ENCODE measurements at places on chromosomes 4 and X.

- no peak for DNase-seq
Measured at GRCh38 chrX:55357236-55357635, 92.5 kb upstream of the PAGE3 start.

DNA sequence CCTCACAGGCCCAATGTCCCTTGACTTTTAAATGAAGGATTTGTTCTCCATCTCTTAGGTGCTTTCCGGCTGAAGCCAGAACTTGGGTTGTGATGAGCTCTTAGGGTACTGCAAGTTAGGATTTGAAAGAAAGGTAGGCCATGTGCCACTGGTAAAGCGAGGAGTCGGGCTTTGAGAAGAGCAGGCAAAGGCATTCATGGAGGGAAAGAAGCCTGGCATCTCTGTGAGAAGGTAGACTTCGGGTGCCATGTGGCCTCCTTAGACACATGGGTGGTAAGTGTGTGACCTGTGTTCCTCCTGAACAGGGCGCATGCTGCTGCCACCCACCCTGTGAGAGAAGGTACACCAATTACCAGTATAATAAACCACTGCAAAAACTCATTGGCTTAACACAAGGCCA is 102.9 kb downstream of the GATB start:
- DNase-seq, result no peak

- no peak for DNase-seq
Measured at GRCh38 chr4:10492464-10492863, 35.2 kb upstream of the ZNF518B start.

GRCh38 chrX:110081740-110082139 is 78.8 kb downstream of the TMEM164 start:
- DNase-seq, result no peak

DNA sequence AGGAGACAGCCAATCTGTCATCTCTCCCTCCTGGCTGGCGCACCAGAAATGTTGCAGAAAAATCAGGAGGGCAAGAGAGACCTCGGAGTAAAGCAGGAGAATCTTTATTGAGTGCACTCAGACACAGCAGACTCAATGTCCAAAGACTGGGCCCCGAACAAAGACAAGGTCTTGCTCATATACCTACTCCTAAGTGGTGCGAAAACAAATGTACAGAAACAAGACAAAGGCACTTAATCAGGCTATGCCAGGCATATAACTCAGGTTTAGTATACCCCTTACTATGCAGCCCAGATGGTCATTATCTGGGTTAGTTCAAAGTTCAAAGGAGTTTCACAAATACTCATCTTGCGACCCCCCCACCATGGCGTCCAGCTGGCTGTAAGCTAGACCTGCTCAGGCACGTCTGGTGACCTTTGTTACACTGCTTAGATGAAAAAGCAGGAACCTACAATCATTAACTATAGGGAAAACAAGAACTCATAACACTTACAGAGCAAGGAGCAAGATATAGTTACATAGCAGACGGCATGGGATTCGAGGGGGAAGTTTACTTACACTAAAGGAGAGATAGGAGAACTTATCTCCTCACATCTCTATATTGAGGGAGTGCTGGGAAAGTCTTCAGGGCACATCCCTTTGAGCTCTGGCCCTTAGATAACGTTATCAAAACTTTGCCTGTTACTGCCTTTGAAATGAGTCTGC is 27.5 kb downstream of the SULT1E1 start:
- no peak for DNase-seq

GRCh38 chr4:52202931-52203330 is 151.8 kb downstream of the SPATA18 start:
- DNase-seq, result no peak

DNA sequence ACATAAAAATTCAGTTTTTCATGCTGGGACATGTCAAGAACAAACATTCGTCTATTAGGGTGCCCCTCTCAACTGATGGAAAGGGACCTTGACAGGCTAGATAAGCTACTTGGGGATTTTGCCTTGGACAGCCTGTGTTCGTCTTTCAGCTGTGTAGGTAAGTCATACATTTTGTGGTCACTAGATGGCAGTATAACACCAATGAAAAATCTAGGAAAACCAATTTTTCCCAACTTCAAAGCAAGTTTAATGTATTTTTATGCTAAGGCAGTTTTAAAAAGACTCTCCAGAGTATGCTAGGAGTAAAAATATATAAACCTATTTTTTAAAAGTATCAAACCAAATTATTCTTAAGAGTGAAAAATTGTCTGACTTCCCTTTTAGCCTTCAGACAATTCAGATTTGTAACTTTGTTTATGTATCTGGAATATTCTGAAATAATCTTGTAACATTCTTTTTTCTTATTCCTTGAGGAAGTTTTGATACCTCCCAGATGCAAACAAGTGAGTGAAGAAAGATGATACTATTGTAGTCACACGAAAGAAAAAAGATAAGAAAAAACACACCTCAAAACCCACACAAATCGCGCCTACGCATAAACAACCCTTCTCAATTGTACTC is 158.3 kb downstream of the CPE start:
- DNase-seq, result no peak

GRCh38 chrX:38102875-38103274 is 96.5 kb downstream of the SYTL5 start:
- DNase-seq, result no peak

- DNase-seq, result no peak
Measured at GRCh38 chrX:55120761-55121358, 32.0 kb downstream of the PAGE2 start.

DNA sequence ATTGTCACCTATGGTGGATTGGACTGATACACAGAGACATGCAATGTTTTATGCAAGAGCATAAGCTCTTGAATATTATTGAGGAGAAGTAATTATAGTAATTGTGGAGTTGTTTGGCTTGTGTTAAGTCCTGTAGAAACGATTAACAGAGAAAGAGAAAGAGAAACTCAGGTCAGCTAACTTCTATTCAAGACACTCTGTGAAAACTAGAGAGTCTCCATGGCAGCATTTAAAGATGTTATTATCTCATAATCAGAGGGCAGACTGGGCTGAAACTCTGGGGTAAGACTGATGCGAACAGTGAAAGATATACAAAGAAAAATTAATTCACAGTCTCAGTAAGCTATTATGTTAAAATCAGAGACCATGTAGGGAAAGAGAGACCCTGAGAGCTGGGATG is 625.7 kb downstream of the FAT4 start:
- no peak for DNase-seq

GRCh38 chrX:72735561-72735960 is 21.5 kb upstream of the PHKA1 start:
- no peak for DNase-seq

GRCh38 chrX:70970482-70970995 is 39.6 kb upstream of the SLC7A3 start:
- DNase-seq, result no peak

GRCh38 chr4:141132072-141132708 is 1.1 kb downstream of the RNF150 start:
- DNase-seq, result no peak

DNA sequence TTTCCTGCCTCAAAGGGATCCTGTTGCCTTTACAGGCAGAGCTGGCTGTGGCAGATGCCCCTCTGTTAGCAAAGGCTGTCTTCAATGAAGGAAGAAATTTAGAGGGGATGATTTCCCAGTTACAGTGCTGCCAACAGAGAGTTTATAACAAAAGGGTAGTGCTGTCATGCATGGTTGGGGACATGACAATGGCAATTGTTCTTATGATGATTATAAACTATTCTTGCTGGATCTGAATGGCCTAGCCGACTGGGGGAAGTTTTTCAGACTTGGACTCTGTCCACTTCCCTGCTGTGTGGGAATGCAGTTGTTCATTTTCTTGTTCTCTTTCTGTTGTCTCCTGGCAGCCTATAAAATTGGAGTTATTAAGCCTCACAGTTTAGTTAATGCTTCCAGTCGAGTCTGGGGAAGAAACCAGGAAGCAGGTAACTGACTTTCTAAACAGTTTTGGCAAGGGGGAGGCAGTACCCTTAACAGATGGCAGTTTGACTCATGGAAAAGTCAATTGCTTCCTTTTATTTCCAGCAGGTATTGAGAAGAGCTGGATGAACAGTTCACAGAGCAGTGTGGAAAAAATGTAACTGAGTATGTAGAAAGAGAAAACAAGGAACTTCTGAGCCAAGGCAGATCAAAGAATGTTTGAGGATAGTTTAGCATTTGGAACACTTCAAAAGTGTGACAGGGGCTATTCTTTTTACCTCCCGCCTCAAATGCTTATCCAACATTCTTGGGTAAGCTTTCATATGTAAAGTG is 582.6 kb downstream of the RAPGEF2 start:
- no peak for DNase-seq

GRCh38 chr4:85544751-85545150 is 69.8 kb downstream of the ARHGAP24 start:
- no peak for DNase-seq

DNA sequence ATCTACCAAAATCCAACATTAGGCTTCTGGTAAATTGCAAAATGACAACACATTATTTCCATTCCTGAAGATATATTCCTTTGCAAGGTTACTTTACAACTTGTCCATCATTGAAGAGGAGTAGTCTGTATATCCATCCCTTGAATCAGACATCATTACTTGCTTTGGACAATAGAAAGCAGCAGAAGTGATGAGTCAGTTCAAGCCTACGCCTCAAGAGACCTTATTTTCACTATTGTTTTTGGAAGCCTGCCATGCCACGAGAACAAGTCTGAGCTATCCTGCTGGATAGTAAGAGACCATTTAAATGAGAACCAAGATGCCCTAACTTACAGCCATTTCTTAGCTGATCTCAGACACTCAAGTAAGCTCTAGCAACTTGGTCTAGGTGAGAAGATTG is 246.0 kb upstream of the HHIP start:
- DNase-seq, result peak; percentile 7

GRCh38 chr4:33931026-33931425 is 2313.3 kb downstream of the ARAP2 start:
- DNase-seq, result no peak

DNA sequence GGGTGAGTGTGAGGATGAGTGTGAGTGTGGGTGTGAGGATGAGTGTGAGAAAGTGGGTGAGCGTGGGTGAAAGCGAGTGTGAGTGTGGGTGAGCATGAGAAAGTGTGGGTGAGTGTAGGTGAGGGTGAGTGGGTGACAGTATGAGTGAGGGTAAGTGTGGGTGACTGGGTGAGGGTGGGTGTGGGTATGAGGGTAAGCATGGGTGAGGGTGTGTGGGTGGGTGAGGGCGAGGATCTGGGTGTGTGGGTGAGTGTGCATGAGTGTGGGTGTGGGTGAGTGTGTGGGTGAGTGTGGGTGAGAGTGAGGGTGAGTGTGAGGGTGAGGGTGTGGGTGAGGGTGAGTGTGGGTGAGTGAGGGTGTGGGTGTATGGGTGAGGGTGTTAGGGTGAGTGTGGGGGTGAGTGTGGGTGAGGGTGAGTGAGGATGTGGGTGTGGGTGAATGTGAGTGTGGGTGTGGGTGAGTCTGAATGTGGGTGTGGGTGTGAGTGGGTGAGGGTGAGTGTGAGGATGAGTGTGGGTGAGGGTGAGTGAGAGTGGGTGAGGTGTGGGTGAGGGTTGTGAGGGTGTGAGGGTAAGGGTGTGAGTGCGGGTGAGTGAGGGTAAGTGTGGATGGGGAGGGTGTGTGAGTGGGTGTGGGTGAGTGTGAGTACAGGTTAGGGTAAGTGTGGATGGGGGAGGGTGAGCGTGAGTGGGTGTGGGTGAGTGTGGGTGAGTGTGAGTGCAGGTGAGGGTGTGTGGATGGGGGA is 48.9 kb downstream of the ING2 start:
- no peak for DNase-seq

- DNase-seq, result no peak
Measured at GRCh38 chr4:153204247-153204671, at the start of gene TRIM2. Gene TRIM2, plus strand, starts transcription at chr4:153204443. Its CDS starts 88 bp downstream, at chr4:153204531.

DNA sequence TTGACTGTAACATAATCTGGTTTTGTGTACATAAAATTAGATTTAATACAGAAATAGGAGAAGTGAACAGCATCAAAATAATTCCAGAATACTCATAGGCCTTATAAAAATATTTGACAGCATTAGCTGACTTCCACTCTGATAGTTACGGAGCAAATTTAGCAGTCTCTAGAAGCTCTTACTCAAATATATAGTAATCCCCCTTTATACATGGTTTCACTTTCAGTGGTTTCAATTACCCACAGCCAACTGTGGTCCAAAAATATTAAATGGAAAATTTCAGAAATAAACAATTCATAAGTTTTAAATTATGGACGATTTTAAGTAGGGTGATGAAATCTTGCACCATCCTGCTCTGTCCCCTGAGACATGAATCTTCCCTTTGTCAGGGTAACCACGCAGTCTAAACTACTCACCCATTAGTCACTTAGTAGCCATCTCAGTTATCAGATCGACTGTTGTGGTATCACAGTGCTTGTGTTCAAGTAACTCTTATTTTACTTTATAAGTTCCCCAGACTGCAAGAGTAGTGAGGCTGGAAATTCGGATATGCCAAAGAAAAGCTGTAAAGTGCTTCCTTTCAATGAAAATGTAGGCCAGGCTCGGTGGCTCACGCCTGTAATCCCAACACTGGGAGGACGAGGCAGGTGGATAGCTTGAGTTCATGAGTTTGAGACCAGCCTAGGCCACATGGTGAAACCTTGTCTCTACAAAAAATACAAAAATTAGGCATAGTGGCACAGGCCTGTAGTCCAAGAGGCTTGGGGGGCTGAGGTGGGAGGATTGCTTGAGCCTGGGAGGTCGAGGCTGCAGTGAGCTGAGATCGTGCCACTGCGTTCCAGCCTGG is 17.2 kb upstream of the RTL9 start:
- DNase-seq, result no peak

DNA sequence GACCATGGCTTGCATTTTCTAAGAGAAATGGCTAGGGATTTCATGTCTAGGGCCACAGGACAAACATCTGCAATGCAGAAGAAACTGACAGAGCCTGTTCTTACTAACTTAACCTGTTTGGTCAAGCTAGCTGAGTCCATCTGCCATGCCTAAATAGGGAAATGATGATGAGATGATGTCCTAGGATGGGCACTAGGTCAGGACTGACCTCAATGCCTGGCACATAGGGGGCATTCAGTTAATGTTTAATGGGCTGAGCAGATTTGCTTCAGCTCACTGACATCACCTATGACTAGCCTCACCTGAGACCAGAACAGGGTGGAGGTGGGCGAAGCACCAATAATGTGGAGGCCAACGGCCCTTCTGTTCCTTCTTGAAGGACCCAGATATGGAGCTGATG is 174.2 kb upstream of the SCML1 start:
- DNase-seq, result no peak

GRCh38 chr4:105797225-105797624 is 88.6 kb downstream of the GSTCD start:
- DNase-seq, result no peak

GRCh38 chrX:124257924-124258702 is 74.3 kb upstream of the TEX13D start:
- no peak for DNase-seq

- DNase-seq, result no peak
Measured at GRCh38 chrX:20739038-20739745, 472.5 kb upstream of the RPS6KA3 start.

- DNase-seq, result no peak
Measured at GRCh38 chrX:112512509-112512908, 167.2 kb downstream of the LHFPL1 start.

DNA sequence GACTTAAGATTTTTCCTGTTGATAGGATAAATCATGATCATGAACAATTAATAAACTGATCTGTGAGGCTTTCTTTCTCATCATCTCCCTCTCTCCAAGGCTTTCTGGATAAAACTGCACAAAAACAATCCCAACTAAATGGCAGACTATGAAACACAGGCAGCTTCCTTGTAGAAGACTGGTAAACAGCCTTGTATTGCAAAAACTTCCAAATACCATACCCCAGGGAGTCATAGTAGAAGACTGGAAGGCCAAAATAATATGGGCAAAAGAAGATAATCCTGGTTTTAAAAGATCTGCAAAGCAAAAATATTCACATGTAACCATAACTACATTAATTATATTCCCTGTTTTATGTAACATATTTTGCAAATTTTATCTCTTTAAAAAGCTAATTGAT is 113.0 kb downstream of the ANAPC10 start:
- no peak for DNase-seq
